ENCODE measurements at places on chromosomes 11 and 22.

DNA sequence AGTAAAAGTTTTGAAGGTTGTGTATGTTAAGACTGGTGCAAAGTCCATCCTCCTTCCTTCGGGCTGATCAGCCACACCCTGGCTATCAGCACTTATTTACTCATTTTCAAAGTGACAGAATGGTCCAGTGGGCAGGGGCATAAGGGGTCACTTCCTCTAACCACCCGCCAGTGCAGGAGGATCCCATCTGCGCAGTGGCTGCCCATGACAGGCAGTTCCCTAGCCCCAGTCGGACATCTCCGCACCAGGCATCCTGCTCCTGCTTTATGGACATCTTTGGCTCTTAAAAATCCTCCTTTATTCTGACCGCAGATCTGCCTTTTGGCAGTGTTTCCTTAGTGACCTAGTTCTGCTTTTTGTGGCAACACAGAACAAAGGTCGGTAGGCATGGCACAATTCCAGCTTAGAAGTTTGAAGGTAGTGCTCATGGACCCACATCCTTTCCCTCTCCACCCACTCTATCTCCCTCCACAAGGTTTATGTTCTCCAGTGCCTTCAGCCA is 55.9 kb downstream of the BMAL1 start:
- peak; percentile 21 for DNase-seq

GRCh38 chr11:118238929-118239328 is 13.2 kb downstream of the MPZL3 start:
- no peak for DNase-seq

DNA sequence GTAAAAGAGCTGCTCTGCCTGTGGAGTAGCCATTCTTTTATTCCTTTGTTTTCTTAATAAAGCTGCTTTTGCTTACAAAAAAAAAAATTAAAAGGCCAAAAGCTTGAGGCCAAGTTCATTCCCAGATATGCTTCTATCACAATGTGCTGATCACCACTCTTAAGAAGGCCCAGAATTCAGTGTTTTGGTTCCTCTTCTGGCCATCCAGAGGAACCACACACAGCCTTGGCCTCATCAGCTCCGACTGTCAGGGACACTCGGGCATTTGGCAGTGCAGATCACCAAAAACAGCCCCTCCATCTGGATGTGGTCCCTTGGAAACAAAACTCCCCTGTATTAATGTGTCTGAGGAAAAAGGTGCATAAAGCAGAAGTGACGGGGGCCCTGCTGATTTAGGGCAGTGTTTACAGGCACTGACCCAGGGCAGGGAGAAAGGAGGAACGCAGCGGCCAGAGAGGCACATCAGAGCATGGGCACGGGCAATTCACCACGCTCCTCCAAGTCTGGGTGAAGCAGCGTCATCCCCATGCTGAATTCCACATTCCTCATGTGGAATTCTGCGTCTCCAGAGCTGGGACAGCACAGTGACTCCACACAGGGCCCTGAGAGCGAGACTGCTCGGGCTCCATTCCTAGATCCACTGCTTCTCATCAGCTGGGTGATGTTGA is 17.7 kb downstream of the POLDIP3 start:
- no peak for DNase-seq

DNA sequence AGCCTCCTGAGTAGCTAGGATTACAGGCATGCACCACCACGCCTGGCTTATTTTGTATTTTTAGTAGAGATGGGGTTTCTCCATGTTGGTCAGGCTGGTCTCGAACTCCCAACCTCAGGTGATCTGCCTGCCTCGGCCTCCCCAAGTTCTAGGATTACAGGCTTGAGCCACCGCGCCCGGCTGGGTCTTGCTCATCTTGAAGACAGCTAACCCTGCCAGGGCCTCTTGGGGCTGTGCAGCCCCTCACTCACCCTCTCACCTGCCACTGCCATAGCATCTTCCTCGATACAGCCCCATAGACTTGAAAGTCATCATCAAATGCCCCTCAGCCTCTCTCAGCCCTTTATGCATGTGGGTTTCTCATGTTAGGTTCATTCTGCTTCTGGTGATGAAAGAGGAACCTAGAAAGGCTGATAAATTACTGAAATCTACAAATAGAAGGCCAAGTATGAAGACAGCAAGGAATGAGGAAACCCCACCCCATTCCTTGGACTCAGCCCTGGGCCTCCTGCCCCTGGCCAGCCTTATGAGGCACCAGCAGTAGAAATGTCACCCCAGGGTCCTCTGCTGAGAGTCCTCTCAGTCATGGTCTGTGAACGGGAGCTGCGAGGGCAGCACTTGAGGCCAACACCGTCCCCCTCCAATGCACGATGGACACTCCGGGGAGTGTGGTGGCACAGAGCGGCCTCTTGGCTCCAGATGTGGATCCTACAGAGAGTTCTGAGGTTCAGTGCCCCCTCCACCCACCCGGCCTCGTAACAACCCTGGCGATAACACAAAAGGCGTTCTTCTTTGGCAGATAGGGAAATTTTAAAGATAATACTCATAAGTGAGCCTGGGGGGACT is 24.8 kb downstream of the SCGB1A1 start:
- DNase-seq = no peak

- DNase-seq = no peak
These were observed at the start of gene KCNK7 for GRCh38 chr11:65595543-65596281. Gene KCNK7 (minus strand): TSS chr11:65595800. CDS start chr11:65595772, 28 bp downstream.

GRCh38 chr11:102467080-102467708 is 14.6 kb upstream of the TMEM123 start:
- DNase-seq = no peak

GRCh38 chr11:117282956-117283355 is 8.2 kb upstream of the BACE1-AS start:
- no peak for DNase-seq

GRCh38 chr11:64040684-64041322 is 5.1 kb downstream of the FLRT1 start:
- DNase-seq = peak; percentile 67

- no peak for DNase-seq
These were observed 1446.7 kb downstream of the FAM181B start for GRCh38 chr11:81286959-81287358.

GRCh38 chr11:119619665-119620064 is 109.3 kb downstream of the NECTIN1 start:
- no peak for DNase-seq

- DNase-seq = no peak
These were observed 435.4 kb downstream of the BRD1 start for GRCh38 chr22:49392247-49392646.

DNA sequence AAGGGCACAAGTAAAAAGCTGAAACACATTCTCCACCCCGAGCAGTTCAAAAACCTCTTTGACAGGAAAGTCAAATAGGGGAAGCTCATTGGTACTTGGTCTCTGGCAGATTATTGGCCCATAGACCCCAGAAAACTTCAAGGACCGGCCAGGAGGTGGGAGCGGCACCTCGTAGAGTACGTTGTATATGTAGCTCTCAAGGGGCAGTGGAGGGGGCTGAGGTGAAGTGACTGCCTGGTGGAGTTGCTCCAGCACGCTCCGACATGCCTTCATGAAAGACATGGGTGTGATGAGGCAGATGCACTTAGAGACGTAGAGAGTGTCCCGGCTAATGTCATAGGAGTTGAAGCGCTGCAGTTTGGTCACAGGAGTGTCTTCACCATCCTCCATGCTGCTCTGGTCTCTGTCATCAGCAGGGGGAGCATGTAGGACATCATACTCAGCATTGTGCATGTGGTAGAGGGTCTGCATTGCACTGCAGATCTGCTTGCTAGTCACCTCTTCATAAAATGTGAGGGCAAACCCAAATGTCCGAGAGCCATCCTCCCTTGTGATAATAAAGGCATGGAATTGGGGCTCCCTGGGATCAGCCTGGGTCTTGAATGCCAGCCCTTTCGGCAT is 61.3 kb downstream of the DENND5A start:
- DNase-seq = no peak

- DNase-seq = no peak
These were observed 13.7 kb downstream of the NARS2 start for GRCh38 chr11:78560826-78561484.

DNA sequence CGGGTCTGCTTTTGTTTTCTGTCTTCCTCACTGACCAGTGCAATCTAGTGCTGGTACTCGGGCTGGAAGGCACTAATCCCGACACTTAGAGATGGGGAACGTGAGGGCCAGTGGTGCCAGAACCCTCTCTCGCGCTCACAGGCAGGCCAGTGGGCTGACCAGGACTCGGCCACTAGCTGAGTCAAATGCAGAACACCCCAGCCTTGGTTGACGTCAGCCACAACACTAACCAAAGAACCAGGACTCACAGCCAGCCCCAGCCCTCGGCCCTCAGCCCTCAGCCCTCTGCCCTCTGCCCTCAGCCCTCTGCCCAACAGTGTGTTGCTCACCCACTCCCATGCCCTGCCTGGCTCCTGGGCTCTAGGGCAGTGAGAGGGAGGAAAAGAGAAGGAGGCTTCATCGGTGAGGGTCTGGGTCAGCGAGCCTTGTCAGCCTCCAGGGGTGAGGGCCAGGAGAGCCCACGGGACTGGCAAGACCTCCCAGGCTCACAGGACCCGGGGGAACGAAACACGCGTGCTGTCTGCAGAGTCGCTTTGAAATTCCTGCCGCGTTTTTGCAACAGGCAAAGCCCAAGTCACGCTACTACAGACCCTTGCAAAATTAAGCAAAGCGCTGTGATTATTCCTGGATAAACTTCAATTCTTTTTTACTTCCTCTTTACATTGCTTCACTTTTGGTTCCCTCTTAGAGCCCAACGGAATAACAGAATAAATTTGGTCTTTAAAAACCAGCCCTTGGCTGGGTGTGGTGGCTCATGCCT is 27.5 kb downstream of the KIAA0930 start:
- DNase-seq = no peak
